A549 treated with Hydrocortisone at 1 μM for 4 hours (cell line): ENCODE measurements at places on chromosomes 2 and 18. TPM values are rescaled to one million over a fixed set of nuclear protein-coding genes. Genes with fewer than 3 reads are reported as not detected.

COLEC12 gene
- 0.03 to 0.08 TPM (median 0.06 TPM) in 5 replicates for total RNA-seq

C2orf80 gene
- not detected in 5 replicates for total RNA-seq

IGFBP5 gene
- 0.14 to 0.17 TPM (median 0.17 TPM) in 5 replicates for total RNA-seq

EFEMP1 gene
- 29.6 to 56.4 TPM (median 41.3 TPM) in 5 replicates for total RNA-seq

DYNAP gene
- total RNA-seq, result not detected in 5 replicates

CYBRD1 gene
- 23.7 to 35.9 TPM (median 30.9 TPM) in 5 replicates for total RNA-seq

IL36A gene
- not detected in 5 replicates for total RNA-seq

SLC25A52 gene
- not detected in 5 replicates for total RNA-seq

CMPK2 gene
- 0.51 to 1.0 TPM (median 0.78 TPM) in 5 replicates for total RNA-seq

MYCN gene
- not detected in 5 replicates for total RNA-seq

TDRD15 gene
- not detected in 5 replicates for total RNA-seq

STON1 gene
- 0.32 to 0.52 TPM (median 0.40 TPM) in 5 replicates for total RNA-seq

DSG1 gene
- not detected in 5 replicates for total RNA-seq

CAD gene
- 56.9 to 63.5 TPM (median 59.3 TPM) in 5 replicates for total RNA-seq

SERPINB10 gene
- not detected in 5 replicates for total RNA-seq

TMEM169 gene
- total RNA-seq, result 0.25 to 0.75 TPM (median 0.38 TPM) in 5 replicates

FZD7 gene
- total RNA-seq, result 5.6 to 6.5 TPM (median 6.2 TPM) in 5 replicates

TRIM43 gene
- 0.07 to 0.15 TPM (median 0.08 TPM) in 3 of 5 replicates, not detected in the others for total RNA-seq
